ENCODE measurements at places on chromosomes 13 and 19. TPM values are rescaled to one million over a fixed set of nuclear protein-coding genes. Genes with fewer than 3 reads are reported as not detected.

Gene PGLYRP1
- total RNA-seq: not detected

Gene ZNRF4
- total RNA-seq: not detected

Gene MBD3L3
- not detected for total RNA-seq

DNA sequence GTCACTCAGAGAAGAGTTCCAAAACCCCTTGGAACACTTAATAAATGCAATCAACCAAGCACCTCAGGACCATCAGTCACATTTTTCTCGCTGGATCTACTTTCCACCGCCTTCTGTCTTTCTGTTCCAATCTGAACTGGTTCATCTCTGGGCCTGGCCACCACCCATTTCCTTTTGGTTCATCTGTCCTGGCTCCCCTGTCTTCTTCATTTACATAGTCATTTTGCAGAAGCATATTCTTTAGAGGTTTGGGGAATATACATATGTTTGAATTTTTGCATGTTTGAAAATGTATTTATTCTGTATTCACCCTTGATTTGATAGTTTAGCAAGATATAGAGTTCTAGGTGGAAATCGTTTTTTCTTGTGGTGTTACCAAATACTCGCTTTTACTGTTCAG, 188.2 kb downstream of the MTUS2 start:
- DNase-seq: no peak

DNA sequence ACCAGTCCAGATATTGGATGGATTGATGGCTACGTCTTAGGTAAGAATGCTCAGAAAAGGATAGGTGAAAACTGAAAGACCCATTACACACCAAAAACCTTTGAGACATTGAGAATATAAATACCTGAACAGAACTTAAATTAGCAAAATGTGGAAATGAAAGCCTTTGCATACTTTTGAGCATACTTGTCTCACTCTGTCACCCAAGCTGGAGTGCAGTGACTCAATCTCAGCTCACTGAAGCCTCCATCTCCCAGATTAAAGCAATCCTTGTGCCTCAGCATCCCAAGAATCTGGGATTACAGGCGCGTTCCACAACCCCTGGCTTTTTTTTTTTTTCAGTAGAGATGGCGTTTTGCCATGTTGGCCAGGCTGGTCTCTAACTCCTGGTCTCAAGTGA, 695.3 kb downstream of the DACH1 start:
- no peak for DNase-seq

All from neural crest cell (in vitro differentiated cells).